ENCODE measurements at places on chromosomes 16 and 17.
A peak's percentile ranks its signal among the peaks of the same experiment; 100 is the strongest.

GRCh38 chr17:5110816-5111215, 862 bp downstream of the ZNF232 start:
- H3K27me3 ChIP-seq = peaks cover 5% of the 10 kb centered on the region
- peak overlapping the region; percentile 43 for H3K27ac ChIP-seq
- H3K36me3 ChIP-seq = peaks cover 43% of the 10 kb centered on the region
- H3K4me1 ChIP-seq = peaks cover 8% of the 10 kb centered on the region
- no peak for DNase-seq

- H3K4me3 ChIP-seq = no peak overlapping the region
- DNase-seq = no peak
- H3K36me3 ChIP-seq = peaks cover 4% of the 10 kb centered on the region
- no peak overlapping the region for H3K27ac ChIP-seq
- peaks cover 11% of the 10 kb centered on the region for H3K4me1 ChIP-seq
Observed at GRCh38 chr16:56911771-56912571, 20.0 kb upstream of the HERPUD1 start.

GRCh38 chr17:28174352-28175046, 132.0 kb downstream of the NLK start:
- peaks cover 56% of the 10 kb centered on the region for H3K4me1 ChIP-seq
- H3K27ac ChIP-seq = peak overlapping the region; percentile 85
- no peak overlapping the region for H3K4me3 ChIP-seq

DNA sequence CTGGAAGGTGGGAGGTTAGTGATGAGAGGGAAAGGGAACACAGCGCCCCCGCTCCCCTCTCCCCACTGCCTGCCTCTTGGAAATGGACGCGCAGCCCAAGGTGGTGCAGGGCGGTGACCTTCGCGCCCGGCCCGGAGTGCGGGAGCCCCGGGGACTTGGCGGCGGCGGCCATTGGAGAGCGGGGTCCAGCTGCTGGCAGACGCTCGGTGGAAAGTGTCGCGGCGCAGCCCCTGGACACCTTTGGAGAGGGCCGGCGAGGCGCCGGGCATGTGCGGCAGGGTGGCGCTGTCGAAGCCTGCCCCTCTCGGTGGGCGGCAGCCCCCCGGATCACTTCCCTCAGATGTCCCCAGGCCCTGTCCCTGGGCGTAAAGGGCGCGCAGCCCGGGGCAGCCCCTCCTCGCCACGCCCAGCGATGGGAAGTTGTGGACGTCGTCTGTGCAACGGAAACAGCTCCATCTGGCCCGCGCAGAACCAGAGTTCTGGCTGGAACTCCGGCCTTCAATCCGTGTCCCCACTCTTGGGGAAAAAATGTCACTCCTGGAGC, 16.7 kb downstream of the SALL1 start:
- peaks cover 9% of the 10 kb centered on the region for H3K27me3 ChIP-seq
- peak; percentile 47 for DNase-seq
- peaks cover 30% of the 10 kb centered on the region for H3K4me1 ChIP-seq
- peaks cover 15% of the 10 kb centered on the region for H3K36me3 ChIP-seq
- H3K27ac ChIP-seq = no peak overlapping the region
- peak overlapping the region; percentile 90 for H3K4me3 ChIP-seq

DNA sequence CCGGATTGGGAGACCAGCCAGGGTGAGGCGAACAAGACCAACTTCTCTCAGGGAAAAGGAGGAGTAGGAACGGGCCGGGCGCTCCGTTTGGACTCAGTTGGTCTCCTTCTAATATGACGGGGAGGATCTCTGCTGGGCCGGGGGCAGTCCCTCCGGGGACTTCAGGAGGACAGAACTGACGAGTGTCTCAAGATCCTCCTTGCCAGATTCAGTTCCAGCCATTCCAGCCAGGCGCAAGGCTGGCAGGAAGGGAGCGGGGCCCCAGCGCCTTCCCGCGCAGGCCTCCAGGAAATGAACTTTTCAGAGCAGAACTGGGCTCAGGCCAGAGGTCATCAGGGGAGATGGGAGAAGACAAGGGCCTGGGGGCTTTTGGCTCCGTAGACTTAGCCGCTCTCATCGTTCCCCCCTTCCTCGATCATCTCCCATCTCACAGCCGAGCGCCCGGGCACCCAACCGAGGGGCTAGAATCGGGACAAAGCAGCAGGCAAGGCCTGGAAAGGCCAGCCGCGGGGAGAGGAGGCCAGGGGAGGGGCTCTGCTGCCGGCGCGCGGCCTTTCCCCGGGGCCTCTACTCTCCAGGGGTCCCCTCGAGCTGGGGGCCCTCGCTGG, 1.6 kb downstream of the ZNF423 start:
- peak overlapping the region; percentile 97 for H3K4me3 ChIP-seq
- peaks cover 48% of the 10 kb centered on the region for H3K4me1 ChIP-seq
- H3K36me3 ChIP-seq = peaks cover 1% of the 10 kb centered on the region
- DNase-seq = peak; percentile 55

DNA sequence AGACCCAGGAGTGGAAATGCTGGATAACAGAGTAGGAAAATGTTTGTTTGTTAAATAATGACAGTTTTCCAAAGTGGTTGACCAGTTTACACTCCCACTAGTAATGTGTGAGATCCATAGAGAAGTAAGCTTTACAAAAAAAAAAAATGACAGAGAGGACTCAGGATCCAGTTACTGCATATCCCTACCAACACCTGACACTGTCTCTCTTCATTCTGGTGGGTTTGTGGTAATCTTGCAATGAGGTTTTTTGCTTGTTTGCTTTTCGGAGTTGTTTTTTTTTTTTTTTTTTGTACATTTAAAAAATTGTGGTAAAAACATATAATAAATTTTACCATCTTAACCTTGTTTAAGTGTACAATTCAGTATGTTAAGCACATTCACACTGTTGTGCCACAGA, 23.6 kb upstream of the HOXB9 start:
- peaks cover 18% of the 10 kb centered on the region for H3K27me3 ChIP-seq
- H3K4me1 ChIP-seq = peaks cover 2% of the 10 kb centered on the region
- H3K27ac ChIP-seq = no peak overlapping the region

GRCh38 chr17:47870056-47870455, 19.1 kb upstream of the SP6 start:
- H3K27me3 ChIP-seq = peaks cover 12% of the 10 kb centered on the region
- no peaks in the 10 kb centered on the region for H3K36me3 ChIP-seq
- no peak overlapping the region for H3K27ac ChIP-seq
- H3K4me3 ChIP-seq = no peak overlapping the region
- no peak for DNase-seq

GRCh38 chr16:47026947-47027346, 53.5 kb upstream of the DNAJA2 start:
- no peak overlapping the region for H3K27ac ChIP-seq
- peaks cover 1% of the 10 kb centered on the region for H3K27me3 ChIP-seq
- DNase-seq = no peak

DNA sequence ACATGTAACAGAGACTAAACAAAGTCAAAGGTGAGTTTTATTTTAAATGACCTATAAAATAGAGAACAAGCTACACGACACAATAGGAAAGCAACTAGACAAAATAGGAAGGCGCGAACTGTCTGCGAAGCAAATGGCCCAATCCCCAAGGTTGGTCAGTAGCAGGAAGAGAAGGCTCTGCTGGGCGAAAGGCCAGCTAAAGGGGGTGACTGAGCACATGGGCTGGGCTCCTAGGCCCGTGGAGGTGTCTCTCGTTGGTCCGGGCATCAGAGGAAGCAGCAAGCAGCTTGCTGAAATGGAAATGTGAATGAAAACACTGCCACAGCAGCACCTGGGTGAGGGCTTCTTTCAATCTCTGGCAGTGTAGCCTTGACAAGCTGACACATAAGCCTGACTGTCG, 129.4 kb downstream of the ZNF778 start:
- H3K27me3 ChIP-seq = peaks cover 2% of the 10 kb centered on the region
- no peak overlapping the region for H3K27ac ChIP-seq
- peaks cover 17% of the 10 kb centered on the region for H3K36me3 ChIP-seq
- H3K4me3 ChIP-seq = no peak overlapping the region

DNA sequence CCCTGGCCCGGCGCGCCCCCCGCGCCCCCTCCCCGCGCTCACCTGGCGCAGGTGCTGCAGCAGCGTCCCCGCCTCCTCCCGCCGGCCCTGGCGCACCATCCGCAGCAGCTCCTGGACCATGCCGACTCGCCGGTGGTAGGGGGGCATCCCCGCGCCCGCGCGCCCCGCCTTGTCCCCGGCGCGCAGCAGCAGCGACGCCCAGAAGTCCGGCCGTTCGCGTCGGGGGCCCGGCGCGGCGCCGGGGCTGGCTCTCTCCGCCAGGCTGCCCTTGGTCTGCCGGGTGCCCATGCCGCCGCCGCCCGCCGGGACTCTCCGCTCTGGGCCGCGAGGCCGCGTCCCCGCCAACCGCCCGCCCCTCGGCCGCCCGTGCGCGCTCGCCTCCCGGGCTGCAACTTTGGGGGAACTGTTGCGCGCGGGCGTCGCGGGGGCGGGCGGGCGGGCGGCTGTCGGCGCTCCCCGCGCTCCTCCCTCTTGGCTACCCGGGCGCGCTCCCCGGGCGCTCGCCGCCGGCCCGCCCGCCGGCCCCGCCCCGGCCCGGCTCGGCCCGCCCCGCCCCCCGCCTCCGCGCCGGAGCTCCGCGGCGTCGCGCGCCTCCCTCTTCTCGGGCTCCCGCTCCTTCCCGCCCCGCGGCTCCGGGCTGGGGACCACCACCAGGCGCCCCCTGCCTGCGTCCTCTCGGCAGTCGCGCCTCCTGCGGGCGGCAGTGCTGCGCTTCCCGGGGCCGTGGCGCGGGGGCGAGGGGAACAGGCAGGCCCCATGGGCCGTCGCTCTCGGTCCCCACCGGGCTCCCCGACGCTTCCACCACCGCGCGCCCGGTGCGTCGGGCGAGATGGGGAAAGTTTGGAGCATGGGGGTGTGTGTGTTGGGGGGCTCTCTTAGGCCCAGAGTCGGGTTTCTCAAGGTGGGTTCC, at the start of gene LRRC75A:
Gene LRRC75A, minus strand, starts transcription at position 491 of the 910 bp plus-strand sequence. Its CDS starts 203 bp downstream, at position 288.
- DNase-seq = peak; percentile 51
- H3K36me3 ChIP-seq = peaks cover 4% of the 10 kb centered on the region
- peaks cover 20% of the 10 kb centered on the region for H3K4me1 ChIP-seq
- peak within 1 kb of the TSS; percentile 52 for H3K27ac ChIP-seq

DNA sequence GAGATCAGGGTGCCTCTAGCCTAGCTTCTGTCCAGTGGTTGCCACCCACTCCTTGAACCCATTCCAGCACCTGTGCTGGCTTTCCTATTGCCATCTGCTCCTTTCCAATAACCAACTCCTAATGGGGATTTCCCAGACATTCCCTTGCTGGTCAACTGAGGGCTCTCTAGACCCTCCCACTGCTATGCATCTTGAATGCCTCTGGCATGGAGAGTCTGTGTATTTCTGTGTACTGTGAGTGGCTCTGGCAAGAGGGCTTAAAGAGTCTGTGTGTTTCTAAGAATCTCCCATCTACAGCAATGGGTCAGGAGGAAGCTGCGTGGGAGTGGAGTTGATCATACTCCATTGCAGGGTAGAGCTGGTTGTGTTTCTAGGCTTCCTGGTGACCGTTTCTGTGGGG, 11.0 kb upstream of the EPN3 start:
- peaks cover 25% of the 10 kb centered on the region for H3K4me1 ChIP-seq
- H3K27me3 ChIP-seq = peaks cover 2% of the 10 kb centered on the region
- no peak for DNase-seq

DNA sequence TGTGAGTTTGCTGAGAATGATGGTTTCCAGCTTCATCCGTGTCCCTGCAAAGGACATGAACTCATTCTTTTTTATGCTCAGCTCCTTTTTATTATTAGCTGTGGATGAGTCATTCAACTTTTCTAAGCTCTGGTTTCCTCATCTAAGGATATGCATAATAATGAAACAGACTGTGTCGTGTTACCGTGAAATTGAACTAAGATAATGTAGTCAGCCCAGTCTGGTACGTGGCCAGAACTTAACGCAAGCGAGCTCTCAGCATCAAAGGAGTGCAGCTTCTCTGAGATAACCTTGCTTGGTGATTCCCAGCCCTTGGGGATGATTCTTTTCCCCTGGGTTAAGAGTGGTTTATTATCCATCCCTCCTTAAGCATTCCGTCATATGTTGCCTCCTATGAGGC, 454.3 kb upstream of the EEF2KMT start:
- no peaks in the 10 kb centered on the region for H3K36me3 ChIP-seq
- H3K4me3 ChIP-seq = no peak overlapping the region
- DNase-seq = no peak
- H3K27ac ChIP-seq = no peak overlapping the region
- no peaks in the 10 kb centered on the region for H3K4me1 ChIP-seq
- no peaks in the 10 kb centered on the region for H3K27me3 ChIP-seq

DNA sequence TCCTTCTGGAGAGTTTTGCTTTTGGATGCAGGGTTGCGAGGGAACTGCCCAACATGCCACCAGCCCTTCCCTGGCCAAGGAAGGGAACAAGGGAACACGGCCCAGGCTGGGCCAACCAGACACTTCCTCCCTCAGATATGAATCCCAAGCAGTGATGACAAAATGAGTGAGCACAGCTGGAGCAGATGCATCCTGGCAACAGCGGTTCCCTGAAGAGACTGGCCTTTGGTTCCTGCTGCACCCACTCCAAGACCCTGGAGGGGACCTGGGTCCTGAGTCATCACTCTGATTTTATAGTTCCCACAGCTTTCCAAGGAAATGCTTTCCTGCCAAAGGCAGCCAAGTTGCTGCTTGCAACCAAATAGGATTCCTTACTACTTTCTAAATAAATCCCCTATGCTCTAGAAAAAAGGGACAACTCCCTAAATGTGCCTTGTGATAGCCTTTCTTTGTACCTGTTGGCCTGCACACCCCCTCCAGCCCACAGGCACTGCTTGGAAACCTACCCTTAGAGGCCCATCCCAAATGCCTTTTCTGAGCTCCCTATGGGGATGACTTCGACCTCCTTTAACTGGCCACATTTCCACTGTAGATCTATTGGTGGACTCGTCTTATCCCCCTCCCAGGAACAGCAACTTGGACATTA, 5.3 kb downstream of the ST3GAL2 start:
- H3K27ac ChIP-seq = peak overlapping the region; percentile 78
- DNase-seq = no peak
- H3K36me3 ChIP-seq = peaks cover 13% of the 10 kb centered on the region
- peaks cover 66% of the 10 kb centered on the region for H3K4me1 ChIP-seq
- peaks cover 11% of the 10 kb centered on the region for H3K27me3 ChIP-seq

DNA sequence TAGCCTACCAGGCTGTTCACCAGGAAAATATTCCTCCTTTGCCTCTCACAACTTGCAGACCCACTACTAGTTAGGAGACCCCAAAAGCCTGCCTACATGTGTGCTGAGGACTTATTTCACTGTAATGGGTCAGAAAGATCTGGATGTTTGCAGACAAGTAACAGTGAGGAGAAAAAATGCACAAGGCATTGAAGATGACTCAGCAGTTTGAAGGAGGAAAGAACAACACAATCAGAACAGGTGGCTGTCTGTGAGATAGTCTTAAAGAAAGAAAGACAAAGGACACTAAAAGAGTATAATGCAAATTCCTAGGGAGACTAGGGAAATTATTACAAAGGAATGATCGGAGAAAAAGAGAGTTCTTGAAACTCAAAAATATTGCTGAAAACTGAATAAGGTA, 69.0 kb downstream of the ANKFN1 start:
- no peaks in the 10 kb centered on the region for H3K36me3 ChIP-seq
- H3K27ac ChIP-seq = no peak overlapping the region

DNA sequence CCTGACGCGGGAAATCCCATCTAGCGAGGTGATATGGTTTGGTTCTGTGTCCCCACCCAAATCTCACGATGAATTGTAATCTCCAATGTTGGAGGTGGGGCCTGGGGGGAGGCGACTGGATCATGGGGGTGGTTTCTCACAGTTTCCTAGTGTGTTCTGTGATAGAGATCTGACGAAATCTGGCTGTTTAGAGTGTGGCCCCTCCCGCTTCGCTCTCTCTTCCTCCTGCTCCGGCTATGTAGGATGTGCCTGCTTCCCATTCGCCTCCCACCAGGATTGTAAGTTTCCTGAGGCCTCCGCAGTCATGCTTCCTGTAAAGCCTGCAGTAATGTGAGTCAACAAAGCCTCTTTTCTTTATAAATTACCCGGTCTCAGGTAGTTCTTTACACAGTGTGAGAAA, 31.6 kb downstream of the IFT140 start:
- H3K4me1 ChIP-seq = peaks cover 25% of the 10 kb centered on the region
- peaks cover 37% of the 10 kb centered on the region for H3K36me3 ChIP-seq
- peaks cover 5% of the 10 kb centered on the region for H3K27me3 ChIP-seq
- peak; percentile 54 for DNase-seq
- peak overlapping the region; percentile 83 for H3K4me3 ChIP-seq
- peak overlapping the region; percentile 94 for H3K27ac ChIP-seq

Measured in endothelial cell (in vitro differentiated cells).